ENCODE measurements at places on chromosomes 12 and 14.

GRCh38 chr12:106957583-106957982, 1.9 kb downstream of the TMEM263 start:
- no peak for DNase-seq

DNA sequence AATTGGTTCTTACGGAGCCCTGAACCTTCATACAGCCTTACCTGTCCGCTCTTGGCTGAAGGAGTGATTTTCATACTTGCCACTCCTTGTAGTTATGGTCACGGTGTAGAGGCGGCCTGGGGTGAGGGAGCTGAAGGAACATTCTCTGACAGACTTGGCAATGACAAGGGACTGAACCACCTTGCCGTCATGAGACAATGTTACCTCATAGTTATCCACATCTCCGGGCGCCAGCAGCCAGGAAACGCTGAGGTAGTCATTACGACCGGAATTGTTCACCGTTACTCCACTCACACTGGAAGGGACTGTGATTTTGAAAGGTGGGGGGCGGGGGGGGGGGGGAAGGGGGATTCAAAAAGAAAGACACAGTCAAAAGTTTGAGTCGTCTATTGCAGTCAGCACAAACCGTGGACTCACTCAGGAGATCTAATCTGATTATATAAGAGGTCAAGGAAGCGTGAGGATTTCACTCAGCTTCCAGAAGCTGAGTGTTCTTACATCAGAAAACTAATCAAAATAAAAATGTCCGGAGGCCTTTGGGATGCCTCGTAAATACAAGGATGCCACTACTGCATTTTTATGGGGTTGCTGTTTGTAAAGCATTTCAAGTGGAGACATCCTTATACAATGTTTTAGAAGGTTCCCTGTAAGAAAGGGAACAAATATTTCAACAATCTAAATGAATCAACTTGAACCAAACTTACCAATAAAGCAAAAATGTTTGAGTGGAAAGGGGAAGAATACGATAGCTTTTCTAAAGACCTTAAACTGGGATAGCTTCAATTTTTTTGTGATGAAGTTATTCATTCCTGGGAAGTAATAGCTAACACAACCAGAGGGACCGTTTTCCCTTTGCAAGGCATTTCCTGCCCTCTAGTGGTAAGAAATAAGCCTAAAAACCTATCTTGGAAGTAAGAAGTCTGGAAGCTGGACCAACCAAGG, 60.6 kb downstream of the PTPRB start:
- DNase-seq: no peak

GRCh38 chr14:71552809-71553208, 379.4 kb upstream of the RGS6 start:
- no peak for DNase-seq

DNA sequence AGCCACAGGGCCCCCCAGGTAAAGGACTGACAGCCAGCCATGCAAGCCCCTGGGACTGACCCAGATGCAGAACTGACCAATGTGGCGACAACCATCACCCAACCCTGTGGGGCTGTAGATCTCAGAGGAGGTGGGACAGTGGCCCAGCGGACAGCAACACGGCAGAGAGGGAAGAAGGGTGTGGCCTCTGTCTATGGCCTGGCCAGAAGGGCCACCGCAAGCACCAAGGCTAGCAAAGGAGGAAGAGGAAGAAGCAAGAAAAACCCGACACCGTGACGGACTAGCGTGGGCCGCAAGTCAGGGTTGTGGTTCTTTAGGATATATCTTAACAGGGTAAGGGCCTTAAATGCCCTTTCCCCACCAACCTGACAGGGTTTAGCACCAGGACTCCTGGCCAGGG, 71.2 kb downstream of the ITPK1 start:
- no peak for DNase-seq

DNA sequence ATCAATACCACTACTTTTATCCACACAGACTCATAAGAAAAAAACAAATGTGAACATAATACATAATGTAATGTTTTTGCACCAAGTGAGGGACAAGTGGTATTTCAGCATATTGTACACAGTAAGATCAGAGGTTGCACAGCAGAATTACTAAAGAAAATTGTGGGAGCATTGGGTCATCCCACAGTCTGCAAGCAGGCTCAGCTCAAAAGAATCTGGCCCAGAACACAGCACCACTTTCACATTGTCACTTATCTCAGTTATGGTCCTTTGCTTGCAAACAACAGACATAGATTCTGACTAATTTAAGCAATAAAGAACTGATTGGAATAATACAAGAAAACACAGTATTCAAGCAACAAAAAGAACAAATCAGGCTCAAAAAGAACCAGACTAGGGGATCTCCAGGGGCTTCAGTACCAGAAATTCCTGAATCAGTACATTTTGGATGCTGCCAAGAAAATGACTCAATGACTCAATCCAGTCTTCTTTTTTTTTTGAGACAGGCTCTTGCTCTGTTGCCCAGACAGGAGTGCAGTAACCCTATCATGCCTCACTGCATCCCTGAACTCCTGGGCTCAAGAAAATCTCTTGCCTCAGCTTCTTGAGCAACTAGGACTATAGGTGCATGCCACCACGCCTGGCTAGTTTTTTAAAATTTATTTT, 42.9 kb upstream of the EEA1 start:
- DNase-seq: no peak

DNA sequence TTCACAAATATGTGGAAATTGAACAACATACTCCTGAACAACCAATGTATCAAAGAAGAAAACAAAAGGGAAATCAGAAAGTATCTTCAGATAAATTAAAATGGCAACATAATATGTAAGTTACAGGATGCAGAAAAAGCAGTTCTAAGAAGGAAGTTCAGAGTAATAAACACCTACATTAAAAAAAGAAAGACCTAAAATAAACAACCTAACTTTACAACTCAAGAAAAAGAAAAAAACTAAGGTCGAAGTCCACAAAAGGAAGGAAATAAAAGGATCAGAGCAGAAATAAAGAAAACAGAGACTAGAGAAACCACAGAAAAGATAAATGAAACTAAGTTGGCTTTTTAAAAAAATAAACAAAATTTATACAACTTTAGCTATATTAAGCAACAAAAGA, 59.2 kb downstream of the EGLN3 start:
- DNase-seq: no peak
